Activated CD4-positive, alpha-beta T cell treated with anti-CD3 and anti-CD28 coated beads, Interleukin-2, amount 10 ng/mL, durations not matched to agents 24 days and 14 days (primary cell): ENCODE measurements at places on chromosomes 7 and 10. TPM values are rescaled to one million over a fixed set of nuclear protein-coding genes. Genes with fewer than 3 reads are reported as not detected.

The ASAH2B gene
- total RNA-seq = 2.7 and 4.5 TPM in 2 replicates

The ASZ1 gene
- total RNA-seq = not detected in 2 replicates

DNA sequence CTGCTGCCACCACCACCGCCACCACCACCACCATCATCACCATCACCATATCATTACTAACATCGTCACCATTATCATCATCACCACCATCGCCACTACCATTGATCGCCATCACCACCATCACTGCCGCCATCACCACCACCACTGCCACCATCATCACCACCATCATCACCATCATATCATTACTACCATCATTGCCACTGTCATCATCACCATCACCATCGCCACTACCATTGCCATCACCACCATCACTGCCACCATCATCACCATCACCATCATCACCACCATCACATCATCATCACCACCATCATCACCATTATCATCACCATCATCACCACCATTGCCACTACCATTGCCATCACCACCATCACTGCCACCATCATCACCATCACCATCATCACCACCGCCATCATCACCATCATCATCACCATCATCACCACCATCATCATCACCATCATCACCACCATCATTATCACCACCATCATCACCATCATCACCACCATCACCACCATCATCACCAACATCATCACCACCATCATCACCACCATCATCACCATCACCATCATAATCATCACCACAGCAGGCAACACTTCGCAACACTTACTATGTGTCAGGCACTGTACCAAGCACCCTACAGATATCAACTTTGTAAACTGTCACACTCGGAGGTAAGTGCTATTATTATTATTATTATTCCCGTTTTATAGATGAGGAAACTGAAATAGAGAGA, 19.3 kb downstream of the NMT2 start:
- no peak for DNase-seq

- DNase-seq = no peak
These were observed 33.1 kb downstream of the CACNA2D1 start for GRCh38 chr7:82410461-82410860.

DNA sequence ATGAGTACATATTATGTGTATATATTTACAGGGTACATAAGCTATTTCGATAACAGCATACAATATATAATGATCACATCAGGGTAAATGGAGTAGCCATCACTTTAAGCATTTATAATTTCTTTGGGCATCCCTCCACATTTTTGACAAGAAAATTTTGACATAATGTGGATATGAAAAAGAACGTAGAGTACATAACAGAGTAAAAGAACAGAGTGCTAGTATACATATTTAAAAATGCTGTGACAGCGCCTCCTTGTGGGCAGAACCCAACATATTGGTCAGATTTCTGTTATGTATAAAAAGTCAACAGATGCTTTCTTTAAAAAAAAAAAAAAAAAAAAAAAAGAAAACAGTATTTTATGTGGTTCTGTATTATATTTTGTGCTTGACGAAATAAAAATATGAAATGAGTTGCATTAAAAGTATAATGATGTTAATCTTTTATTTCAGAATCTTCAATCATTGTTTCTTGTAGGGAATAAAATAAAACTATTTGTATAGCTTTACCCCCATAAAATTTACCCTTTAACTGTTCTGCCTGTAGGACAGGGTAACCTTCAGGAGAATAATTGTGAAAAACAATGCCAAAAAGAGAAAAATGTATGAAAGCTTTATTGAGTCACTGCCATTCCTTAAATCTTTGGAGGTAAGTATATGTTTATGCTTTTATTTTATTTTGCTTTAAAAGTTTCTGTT, 18.3 kb upstream of the HBP1 start:
- DNase-seq = peak; percentile 91

DNA sequence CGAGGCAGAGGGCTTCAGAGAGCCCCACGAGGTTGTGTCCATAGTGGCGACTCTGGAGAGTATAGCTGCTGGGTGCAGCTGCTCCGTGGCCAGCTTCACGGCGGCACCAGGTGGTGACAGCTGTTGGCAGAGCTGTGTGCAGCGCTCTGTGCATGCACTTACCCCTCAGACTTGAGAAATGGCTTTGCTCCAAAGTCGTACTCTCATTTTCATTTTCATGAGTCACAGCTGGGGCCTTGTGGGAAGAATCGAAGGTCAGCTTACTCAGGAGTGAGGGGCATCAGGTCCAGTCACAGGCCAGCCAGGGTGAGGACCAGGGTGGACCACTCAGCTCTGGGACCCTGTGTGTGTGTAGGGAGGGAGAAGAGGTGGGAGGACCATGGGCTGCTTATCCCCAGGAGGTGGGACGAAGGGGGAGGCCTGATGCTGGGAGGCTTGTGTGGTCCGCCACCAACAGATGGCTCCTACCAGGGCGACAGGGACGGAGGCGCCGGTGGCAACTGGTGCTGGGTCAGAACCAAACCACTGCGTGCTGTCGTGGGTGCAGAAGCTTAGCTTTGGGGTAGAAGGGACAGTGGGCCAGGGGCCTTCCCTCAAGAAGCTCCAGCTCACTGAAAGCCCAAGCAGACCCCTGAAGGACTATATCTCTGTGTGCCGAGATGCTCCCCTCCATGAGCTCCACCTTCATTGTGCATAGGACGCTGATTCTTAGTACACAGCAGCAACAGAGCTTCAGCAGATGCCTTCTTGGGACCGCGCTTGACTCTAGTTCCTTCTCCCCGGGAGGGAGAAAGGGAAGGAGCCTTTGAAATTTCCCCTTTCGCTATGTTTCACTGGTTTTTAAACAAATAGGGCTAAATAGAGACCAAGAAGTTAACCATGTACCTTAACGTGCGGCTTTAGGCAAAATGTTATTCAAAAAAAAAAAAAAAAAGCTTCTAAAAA, 225.0 kb downstream of the CELF2 start:
- no peak for DNase-seq

GRCh38 chr10:90925079-90926029, 4.5 kb upstream of the ANKRD1 start:
- no peak for DNase-seq
